ENCODE measurements at places on chromosomes 11 and 22.

DNA sequence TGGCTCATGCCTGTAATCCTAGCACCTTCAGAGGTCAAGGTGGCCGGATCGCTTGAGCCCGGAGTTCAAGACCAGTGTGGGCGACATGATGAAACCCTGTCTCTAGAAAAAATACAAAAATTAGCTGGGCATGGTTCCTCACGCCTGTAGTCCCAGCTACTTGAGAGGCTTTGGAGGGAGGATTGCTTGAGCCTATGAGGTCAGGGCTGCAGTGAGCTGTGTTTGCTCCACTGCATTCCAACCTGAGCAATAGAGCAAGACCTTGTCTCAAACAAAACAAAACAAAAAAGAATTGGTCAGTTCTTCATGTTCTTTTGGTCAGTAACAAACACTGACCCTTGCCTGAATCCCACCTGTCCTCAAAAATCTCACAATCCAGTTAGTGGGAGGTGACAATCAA lies 36.7 kb upstream of the VSTM5 start:
- DNase-seq: no peak

DNA sequence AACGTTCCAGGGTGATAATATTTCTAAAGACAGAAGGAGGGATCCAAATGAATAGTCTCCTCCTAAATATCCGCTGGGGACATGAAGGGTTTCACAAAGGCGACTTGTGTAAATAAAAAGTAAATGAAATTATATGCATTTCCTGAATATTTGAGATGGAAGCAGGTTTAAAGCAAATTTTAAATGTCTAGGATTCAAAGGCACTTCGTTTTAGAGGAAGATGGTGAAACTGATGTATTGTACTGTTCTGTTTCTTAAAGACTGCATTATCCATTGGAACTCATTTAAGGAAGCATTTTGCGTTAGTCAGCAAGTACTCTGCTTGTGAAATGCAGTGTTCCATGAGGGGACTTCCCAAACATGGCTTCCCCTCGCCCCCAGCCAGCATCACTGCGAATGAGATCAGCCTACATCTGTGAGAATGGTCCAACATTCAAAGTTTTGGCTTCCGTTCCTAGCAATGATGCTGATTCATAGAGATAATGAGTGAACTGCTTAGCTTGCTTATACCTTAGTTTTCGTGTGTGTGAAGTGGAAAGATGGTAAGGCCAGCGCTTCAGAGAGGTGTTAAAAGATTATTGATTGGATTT lies 1.5 kb downstream of the RAB39A start:
- no peak for DNase-seq

DNA sequence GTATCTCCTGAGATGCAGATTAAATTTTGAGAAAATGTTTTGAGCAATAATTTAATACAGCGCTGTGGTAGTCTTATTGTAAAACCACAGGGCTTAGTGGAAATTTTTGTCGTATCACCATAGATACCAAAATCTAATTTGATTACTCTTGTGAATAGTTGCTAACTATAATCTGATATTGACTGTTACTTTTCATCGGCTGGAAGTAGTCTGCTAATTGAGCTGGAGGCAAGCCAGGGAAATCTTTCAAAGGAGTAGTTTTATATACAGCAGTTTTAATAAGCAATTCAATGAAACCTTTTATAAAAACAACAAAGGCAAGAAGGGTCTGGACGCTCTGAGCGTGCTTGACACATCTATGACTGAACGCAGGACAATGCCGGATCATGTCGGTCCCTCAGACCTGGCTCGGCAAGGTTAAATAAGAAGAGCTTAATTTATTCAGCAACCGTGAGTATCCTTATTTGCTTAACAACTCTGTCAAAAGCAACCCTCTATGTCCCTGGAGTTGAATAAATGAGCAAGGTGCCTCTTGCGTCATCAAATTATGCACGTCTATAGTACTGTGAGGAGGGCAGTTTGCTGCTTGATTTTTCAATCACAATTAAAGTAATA lies 121.2 kb downstream of the NCAM1 start:
- DNase-seq: no peak

- no peak for DNase-seq
Observed at GRCh38 chr11:91164452-91164822, 941.6 kb upstream of the CHORDC1 start.

DNA sequence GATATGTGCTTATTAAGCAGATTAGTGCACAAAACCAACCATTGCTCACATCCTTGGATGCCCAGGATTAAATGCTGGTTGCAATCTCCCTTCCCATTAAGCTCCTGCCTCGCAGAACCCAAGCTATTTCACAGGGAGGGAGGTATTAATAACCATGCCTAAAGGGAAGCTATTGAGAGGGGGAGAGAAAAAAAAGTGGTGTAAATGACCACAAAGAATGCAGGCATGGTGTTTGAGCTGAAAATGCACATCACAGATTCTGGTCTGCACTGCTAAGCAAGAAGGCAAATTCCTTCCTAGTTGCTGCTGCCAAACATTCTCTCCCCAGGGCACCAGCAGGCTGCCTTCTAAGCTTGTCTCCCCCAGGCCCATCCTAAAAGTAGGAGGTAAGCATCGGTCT lies 92.0 kb upstream of the ISX start:
- no peak for DNase-seq

DNA sequence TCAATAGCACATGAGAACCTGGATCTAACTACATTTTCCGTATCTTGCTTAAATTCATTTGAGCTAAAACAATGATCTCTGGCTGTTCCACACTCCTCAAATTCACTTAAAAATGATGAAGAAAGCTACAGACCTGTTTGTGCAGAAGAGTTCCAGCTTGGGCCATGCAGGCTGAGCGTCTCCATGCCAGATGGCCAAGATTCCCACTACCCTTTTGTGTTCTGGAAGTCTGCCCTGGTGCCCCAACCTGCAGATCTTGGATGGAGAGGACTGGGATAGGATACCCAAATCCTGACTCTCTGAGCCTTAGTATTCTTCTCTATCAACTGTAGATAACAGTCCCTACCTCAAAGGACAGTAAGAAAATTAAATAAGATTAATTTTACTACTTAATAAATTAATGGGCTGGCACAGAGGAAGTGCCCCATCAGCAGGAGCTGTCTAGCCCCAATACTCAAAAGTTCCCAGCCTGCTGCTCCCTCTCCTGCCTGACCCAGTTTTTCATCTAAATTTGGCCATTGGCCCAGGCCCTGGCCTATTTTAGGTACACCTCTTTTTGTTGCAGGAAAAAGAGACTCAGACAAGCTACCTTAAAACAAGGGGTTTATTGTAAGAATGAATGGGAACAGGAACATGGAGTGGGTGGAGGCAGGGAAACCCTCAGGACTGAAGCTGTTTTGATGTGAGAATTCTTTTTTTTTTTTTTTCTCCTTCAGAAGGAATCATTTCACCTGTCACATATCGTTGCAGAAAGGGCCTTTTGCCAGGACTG lies 81.4 kb upstream of the GRK3 start:
- DNase-seq: no peak

DNA sequence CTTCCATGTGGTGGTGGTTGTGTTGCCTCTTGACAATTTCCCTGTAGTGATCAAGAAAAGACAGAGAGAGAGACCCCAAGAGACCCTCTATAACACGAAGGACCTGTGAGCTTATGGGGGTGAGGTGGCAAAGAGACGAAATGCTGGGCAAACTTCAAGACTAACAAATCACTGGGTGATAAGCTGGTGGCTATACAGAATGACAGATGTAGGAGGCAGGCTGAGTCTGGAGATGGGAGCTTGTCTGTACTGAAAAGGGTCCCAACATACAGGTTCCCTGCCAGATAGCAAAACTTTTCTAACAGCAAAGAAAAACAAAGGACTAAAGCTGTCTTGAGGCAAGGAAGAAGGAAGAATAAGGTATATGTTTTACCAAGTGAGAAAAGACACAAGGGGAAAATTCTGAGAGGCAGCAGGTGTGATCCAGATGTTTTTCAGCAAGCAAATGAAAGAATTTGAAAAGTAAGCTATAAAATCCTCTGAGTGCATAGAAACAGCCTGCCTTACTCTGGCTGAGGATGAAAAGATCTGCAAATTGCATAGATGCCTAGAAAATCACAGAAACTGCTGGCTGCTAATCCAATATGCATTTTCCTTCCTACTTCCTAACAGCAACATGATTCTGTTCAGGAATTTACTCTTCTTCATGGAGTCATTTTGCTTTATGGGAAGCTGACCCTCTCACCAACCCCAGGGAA lies 21.9 kb upstream of the LYVE1 start:
- DNase-seq: no peak

DNA sequence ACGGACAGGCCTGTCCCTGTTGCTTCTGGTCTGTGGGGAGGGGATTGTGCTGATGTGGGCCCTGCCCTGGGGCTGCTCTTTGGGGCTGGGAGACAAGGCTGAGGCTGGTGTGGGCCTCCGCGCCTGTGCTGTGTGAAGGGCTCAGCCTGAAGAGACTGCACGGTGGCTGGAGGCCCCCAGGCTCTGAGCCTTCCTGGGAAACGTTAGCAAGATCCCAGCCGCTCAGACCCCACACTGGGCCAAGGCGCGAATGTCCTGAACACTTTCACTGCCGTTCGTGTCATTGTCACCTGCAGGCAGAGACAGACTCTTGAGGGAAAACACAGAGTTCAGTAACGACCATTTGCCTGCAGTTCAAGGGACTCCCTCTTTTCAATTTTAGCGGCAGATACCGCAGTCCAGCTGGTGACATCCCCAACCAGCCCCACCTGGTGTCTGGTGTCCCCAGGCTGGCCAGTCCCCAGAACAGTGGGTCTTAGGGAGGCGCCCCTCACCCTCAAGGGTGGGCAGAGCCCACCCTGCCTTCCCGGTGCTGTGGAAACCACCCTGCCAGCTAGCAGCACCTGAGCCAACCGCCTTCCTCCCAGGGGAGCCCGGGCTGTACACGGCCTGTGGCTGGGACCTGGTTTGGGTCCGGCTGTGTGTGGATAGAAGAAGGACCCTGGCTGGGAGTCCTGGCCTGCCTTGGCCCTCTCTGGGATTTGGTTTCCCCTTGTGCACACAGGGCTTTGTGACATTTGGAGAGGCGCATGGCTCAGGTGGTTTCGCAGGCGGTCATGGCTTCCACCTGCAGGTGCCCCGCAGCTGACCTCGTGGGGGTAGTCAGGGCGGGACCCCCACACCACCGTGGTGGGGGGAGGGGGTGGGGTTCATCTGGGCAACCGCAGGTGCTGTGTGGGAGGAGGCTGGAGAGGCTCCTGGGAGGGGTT lies 5.7 kb downstream of the PANX2 start:
- DNase-seq: no peak

DNA sequence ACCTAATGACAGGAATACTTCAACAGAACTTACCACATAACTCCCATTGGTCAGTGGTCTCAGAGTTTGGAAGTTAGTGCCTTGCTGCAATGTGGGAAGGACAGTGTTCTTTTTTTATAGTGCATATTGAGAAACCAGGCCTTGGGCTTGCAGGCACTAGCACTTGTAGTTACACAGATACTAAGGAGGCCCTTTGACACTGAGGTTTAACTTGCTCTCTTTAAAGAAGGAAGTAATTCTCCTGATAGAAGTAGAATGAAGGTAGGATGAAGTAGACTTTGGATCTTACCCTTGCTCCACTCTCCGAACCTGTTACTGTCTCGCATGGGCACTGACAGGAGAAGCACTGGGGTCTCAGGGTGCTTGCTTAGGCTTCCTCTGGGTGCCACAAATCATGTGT lies 31.0 kb upstream of the ST14 start:
- DNase-seq: no peak

DNA sequence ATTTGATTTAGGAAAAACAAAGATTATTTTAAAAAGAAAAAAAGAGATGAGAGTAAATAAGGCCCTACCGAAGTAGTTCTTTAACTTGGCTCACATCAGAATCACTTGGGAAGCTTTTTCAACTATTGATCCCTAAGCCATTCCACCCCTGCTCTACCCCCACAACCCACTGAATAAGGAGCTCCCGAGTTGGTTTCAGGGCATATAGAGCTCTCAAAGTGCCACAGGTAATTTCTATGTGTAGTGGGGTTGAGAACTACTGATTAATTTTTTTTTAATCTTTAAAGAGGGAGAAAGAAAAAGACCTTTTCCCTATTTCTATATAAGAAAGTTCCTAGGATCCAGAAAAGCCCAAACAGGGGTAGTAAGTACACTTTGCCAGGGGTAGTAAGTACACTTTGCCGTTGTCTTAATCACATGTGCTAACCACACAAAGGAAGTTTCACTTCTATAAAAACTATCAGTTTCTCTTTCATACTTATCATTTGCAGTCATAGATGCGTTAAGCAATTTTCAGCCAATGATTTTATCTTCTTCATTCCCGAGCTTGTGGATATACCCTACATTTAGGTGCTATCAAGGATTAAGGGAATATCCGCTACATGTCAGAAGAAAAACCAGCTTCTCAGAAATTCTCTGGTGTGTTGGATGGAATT lies 108.4 kb upstream of the ZC3H12C start:
- no peak for DNase-seq

DNA sequence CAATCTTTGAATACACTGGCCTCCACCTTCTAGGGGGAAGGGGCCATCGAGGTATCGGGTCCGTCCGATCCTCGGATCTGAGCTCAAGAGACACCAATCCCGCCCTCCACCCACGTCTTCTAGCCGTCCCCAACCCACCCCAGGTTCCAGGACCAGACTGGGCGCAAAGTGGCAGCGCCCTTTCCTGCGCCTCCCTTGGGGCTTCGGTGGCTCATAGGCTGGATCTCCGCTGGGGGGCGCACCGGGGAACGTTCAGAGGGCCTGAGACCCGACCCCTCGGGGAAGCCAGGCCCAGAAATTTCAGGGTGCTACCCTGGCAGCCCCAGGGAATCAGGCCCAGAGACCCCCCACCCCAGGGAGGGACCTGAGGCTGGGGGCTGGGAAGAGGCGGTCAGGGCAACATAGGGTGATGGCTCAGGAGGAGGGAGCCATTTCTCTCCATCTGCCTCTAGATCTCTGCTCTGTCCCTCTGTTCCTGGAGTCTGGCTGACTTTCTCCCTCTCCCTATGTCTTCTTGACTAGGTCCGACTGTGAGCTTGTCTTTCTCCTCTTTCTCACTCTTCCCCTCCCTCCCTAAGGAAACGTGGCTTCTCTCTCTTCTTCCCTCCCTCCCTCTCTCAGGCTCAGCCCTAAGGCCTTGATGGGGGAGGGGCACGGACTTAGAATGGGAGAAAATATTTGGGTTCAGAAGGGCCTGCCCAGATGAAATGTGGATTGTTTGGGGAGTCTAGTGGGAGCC lies 1.1 kb downstream of the CREB3L1 start:
- DNase-seq: no peak

DNA sequence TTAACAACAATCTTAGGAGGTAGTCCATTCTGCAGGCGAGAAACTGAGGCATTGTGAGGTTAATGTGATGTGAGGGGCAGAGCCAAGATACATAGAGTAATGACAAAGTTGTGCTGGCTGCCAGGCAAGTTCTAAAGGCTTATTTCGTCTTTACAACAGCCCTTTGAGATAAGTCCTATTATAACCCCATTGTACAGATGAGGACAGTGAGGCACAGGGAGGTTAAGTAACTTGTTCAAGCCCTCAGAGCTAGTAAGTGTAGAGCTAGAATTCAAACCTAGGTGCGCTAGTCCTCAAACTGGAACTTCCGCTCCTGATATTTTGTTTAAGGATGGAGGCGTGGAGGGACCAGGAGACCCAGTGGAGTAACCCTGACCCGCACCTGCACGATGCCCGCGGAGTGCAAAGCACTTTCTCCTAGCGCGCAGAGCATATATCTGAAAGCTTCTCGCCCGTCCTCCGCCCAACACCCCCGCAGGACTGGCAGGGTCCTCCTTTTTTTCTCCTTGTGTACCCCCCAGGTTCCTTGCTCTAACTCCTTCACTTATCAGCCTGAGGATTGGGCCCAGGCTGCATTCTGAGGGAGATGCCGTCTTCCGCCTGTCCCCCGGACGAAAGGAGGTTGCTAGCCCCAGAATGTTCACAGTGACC lies 4.9 kb upstream of the FLI1 start:
- DNase-seq: no peak

- DNase-seq: no peak
Observed at GRCh38 chr11:20821470-20821869, 152.1 kb downstream of the NELL1 start.

GRCh38 chr22:39748877-39749276 lies 144.7 kb downstream of the ENTHD1 start:
- no peak for DNase-seq
